SW 1271 (cell line): ENCODE measurements at places on chromosomes 5 and 9.

DNA sequence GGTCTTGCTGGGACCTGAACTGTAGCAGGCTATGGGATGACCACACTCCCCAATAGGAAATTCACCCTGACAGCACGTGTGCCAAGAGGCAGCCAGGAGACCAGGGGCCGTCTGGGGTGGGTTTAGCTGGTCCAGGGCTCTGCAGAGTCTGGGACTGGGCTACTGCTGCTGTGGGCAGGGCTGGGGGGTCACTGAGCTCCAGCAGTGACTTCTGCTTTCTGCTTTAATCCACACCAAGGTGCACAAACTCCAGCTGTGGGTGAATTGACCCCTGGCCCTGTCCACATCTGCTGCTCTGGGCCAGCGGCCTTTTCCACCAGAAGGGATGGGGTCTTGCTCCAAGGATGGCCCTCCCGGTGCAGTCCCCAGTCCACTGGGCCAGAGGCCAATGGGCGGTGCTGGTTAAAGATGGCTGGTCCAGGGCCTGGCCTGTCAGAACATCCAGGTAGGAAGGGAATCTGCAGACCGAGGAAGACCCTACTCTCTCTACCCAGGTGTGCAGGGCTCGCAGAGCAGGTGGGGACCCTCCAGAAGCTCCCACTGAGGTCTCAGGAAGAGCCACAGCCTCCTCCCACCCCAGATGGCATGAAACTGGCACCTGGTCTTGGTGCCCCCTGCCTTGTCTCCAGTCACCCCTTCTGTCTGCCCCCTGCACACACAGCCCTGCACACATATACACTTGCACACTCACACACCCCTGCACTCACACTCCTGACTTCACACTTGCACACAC is 28.0 kb downstream of the GLT6D1 start:
- DNase-seq, result no peak

GRCh38 chr5:166058660-166059059 is 2232.8 kb upstream of the WWC1 start:
- no peak for DNase-seq

GRCh38 chr5:39698838-39699560 is 274.2 kb upstream of the DAB2 start:
- no peak for DNase-seq

DNA sequence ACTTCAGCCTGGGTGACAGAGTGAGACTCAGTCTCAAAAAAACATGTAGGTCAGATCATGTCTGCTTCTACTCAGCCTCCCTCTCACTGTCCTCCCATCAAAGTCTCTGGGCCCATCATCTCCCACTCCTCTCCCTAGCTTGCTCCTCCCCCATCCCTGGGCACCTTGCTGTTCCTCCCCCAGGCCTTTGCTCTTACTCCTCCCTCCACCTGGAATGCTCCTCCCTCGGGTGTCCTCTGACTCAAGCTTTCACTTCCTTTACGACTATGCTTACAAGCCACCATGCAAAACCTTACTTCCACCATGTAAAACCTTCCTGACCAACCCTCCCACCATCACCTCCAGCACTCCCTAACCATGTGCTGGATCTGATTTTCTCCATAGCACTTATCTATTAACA is 51.5 kb downstream of the MTMR12 start:
- no peak for DNase-seq

DNA sequence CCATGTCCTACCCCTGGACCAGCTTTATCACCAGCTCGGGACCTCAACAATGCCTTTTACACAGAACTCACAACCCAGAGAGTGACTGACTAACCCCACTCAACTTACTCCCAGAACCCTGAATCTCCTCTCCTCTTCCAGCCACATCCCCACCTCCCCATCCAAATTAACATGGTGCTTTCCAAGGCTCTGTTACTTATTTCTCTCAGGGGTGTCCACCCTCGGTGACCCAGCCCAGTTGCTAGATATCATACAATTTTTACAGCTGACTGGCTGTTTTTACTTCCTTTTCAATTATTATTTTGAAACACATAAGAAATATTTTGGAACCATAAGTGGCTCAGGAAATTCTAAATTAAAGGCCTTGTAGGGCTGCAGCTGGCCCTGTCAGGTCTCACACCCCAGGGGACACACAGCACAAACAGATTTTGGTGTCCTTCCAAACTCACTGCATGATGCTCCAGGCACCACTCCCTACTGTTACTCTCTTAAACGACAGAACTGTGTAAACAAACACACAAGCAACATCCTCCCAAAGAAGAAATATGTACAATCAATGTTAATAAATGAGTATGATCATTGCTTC is 180.6 kb downstream of the ADAMTS12 start:
- no peak for DNase-seq

GRCh38 chr5:14467886-14468285 is 113.7 kb upstream of the OTULINL start:
- no peak for DNase-seq

GRCh38 chr9:107251756-107252322 is 31.2 kb upstream of the RAD23B start:
- DNase-seq, result no peak

DNA sequence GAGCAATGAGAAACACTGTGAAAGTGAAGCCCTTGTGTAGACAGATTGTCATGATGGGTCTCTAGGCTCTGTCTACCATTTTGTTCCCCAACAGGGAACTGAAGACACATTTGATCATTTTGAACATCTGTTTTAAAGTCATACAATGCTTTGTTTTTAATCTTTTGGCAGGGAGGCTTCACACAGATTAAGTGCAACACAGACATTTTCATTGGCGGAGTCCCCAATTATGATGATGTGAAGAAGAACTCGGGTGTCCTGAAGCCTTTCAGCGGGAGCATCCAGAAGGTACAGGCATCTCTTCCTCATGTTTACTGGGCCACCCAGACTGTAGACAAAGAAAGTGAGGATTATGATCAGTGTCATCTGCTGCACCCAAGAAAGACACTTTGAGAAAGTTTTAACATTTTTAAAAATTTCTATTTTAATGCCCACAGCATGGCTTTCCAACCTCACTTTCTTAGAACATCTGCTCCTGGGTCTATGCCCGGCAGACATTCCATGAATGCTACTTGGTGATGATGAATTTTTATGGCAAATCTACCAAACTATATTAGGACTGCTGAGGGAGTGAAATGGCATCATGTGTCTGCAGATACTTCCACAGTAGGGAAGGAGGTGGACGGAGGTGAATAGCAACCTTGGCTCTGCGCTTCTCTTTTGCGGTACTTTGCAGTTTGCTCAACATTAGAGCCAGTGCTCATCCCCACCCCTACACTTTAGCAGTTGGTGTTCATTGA is 121.3 kb downstream of the LIFR start:
- no peak for DNase-seq

GRCh38 chr5:160272264-160272663 is 40.1 kb downstream of the CCNJL start:
- DNase-seq, result no peak

DNA sequence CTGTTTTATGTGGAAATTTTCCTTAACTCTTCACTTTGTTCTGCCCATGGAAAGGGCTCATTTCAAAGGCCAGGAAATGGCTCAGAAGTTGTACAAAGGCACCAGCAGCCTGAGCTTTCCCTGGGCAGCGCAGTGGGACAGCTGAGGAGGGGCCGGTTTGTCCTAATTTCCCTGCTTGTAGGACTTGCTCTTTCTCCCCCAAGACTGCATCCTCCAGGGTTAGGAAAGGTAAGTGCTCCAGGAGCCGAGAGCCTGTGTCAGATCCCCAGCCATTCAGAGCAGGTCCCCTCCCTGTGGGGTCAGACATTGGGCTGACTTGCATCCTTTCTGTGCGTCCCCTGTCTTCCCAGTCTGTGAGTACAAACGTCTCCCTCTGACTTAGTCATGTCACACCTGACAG is 43.5 kb downstream of the AGXT2 start:
- no peak for DNase-seq

DNA sequence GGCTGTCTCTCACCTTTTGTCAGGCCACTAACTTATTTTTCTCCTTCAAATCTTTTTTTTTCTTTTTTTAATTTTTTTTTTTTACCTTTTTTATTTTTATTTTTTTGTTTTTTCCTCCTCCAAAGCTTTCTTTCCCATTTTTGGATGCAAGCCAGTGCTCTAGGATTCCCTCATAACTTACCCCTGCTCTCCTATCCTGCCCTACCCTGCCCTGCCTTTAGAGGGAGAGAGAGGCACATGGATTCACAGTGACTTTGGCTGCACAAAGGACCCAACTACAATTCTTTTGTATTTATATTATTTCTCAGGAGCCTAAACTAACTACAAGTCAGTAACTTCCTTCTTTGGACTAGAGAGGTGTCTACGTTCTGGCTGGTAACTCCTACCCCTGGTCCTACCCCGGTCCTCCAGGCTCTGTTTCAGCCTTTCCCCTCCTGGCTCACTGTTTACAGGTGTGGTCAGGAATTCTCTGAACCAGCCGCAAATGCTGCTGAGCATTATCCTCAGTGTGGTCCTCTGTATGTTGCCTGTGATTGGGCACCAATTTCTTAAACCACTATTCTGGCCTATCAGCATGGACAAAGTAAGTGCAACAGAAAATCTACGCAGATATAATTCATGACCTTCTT is 8.4 kb upstream of the RUSC2 start:
- peak; percentile 49 for DNase-seq

DNA sequence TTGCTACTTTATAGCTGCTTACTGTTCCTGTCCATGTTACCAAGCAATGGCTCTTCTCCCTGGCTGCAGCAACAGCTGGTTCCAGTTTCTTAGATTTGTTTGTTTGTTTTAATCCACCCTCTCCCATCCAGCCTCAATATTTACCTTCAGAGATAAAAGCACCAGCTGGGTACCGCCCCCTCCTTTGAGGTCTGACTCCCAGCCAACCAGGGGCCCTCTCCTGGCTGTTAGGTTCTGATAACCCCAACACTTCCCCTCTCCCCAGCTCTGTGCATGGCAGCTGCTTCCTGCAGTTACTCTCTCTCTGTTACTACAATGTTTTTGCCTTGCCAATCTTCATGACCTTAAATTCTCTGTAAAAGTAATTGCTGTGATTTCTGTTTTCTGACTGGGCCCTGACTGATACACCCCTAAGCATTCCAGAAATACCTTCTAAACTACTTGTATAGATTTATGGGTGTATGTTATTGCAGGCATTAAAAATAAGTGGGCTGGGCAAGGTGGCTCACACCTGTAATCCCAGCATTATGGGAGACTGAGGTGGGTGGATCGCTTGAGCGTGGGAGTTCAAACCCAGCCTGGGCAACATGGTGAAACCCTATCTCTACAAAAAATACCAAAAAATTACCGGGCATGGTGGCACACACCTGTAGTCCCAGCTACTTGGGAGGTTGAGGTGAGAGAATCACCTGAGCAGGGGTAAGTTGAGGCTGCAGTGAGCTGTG is 2.6 kb upstream of the GCNT1 start:
- DNase-seq, result no peak

GRCh38 chr5:172454358-172455086 is at the start of gene SH3PXD2B:
Gene SH3PXD2B (minus strand): TSS chr5:172454525. CDS start chr5:172454352, 173 bp downstream.
- no peak for DNase-seq

GRCh38 chr5:93572101-93572607 is 8.9 kb downstream of the NR2F1-AS1 start:
- no peak for DNase-seq

DNA sequence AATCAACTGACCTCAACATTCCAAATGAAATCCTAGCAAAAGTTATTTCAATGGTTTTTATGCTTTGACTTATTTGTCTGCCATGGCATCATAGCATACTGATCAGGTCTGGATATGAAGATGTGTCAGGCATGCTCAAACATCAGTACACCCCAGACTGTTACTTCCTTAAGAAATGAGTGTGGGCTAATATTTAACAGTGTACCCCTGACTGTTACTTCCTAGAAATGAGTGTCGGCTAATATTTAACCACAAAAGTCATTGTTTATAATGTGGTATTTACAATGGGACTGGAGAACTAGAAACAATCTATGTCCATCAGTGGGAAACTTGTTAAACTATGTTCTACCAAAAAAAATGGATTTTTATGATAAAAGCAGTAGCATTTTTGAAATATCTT is 38.1 kb upstream of the HNRNPA0 start:
- no peak for DNase-seq

- DNase-seq, result no peak
Measured at GRCh38 chr9:114303571-114303970, 19.3 kb upstream of the ORM1 start.

DNA sequence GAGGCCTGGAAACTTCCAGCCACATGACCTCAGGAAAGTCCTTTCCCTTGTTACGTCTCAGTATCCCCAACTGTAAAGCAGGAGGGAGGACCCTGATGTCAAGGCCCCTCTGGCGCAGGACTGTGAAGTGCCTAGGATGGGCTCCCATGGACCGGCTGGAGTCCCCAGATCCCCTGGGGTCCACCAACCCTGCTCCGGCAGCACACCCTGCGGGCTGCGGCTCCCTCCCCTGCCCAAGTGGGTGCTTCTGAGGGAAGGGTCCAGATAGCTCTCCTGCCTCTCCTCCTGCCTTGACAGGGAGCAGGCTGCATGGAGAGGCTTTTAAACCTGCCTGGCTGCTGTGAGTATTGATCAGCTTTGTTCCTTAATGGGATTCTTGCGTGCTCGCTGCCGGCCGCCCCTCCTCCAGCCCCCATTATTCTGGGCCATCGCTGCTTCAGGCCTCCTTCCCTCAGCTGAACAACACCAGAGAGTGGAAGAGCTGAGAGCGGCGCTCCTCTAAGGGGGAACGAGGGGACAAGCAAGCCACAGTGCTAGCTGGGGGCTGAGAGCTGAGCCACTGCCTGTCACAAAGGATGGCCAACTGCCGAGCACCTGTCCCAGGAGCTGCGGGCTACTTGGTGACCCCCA is 25.6 kb upstream of the NTNG2 start:
- no peak for DNase-seq

DNA sequence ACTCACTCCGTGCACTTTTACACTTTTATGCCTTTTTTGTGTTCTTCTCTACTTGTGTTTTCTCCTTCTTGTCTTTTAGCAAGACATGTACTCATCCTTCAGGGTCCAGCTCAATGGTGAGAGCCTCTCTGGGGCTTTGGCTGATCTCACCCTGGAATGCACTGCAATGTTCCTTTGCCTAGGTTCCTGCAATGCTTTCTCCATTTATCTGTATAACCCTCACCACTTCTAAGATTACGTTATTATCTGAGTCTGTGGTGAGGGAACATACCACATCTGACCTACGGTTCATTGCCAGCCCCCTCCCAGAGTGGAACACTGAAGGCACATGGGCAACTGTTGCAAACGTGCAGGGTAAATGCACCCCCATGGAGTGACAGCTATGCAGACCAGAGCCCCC is 47.3 kb downstream of the KCNIP1 start:
- no peak for DNase-seq

DNA sequence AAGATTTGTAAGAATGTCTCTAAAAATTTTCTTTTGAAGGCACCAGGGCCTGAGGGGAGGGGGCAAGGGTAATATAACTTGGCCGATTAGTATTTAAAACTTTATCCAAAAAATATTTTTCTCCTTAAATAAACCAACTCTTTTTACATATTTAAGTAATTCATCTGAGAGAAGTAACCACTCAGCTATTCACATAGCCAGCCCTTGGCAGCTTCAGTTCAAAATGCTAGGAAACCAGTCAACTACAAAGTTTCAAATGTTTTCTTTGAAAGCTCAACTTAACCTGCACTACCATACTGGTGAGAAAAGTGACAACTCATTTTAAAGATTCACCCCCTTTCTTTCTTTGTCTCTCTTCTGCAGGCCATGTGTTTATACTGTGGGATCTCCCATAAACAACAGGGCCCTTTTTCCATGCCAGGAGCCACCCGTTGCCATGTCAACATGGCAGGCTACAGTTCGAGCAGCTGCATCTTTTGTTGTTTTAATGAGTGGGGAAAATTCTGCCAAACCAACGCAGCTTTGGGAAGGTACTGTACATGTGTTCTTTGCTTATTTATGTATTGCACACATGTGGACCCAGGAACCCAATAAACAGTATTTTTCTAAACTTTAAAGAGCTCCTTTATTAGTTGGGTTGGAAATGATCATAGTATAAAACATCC is 46.3 kb downstream of the AOPEP start:
- DNase-seq, result no peak

- DNase-seq, result no peak
Measured at GRCh38 chr9:8552732-8553131, 753.2 kb upstream of the DMAC1 start.
